ENCODE measurements at places on chromosomes 4 and X.
A peak's percentile ranks its signal among the peaks of the same experiment; 100 is the strongest.

DNA sequence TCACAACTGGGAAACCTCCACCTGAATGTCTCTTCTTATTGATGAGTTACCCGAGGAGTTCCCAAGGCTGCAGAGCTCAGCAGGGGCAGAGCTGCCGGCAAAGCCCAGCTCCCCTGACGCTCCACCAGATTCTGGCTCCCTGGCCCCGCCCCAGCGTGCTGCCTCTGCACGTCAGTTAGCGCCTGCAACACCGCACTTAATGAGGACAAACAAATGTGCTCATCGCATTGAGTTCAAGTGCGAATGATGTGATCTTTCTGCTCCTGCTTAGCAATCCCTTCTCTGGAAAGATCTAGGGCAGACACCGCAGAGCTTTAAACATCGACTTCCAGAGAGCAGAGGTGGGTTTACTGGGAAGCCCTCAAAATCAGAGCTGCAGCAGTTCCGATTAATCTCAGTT, 55.5 kb upstream of the FBXW7 start:
- DNase-seq: no peak

- DNase-seq: no peak
These were observed 3.0 kb upstream of the SLC2A9 start for GRCh38 chr4:10024303-10024702.

- DNase-seq: no peak
These were observed 77.5 kb downstream of the RLIM start for GRCh38 chrX:74536832-74537371.

DNA sequence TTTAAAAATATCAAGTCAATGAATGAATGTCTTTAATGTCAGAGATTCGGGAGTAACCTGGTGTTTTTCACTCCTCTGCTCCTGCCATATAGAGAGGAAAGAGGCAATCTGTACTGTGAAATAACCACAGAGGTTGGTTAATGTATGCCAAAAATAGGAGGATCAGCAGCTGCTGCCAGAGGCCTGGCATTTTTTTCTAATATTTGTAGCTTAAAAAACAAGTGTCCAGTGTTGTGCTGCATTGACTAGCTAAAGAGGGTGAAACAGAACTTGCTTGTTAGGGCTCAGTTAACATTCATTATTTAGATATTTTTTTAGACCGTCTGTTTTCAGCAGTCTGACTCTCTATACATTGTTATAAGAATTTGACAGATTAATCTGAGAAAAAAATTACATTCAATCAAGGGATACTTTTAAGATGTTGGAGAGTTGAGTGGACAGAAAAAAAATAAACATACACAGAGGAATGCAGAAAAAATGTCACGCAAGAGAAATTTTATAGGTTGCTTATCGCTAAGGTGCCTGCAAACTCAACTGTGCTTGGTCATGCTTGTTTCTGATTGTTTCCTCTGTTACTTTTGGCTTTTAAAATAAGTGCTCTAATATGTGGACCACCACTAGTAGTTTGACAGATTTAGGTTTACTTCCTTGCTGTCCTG, 392.3 kb upstream of the GALNT7 start:
- DNase-seq: no peak

- no peak for DNase-seq
These were observed 46.1 kb upstream of the GPR78 start for GRCh38 chr4:8534129-8534528.

GRCh38 chr4:21765810-21766407, 182.7 kb downstream of the KCNIP4 start:
- DNase-seq: no peak

DNA sequence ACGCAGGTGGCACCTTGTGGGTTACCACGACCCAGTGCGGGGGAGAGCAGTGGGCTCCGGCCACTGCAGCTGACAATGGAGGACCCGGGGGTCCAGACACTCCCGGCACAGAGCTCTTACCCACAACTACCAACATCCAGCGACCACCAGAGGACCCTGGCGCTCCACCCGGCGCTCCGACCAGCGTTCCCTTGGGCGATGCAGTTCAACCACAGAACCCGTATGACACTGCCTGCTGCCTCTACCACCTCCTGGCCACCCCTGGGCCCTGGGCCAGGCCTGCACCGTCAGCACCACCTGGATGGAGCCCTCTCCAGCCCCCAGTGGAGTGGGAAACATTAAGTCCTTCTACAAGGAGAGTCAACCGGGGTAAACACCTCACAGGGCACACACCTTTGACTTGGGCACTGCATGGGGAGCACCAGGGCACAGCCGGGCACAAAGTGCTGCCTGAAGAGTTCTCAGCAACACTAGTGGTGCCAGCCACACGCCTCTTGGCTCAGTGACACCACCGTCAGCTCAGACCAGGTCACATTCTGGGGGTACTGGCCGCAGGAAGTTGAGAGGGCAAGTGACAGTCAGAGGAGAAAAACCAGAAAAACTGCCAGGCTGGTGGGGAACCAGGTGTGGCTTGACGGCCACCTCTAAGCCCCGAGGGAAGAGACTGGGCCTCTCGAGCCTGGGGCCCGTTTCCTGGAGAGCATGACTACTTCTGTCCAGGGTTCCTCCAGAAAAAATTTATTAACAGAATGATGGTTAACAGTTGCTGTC, 2.6 kb downstream of the CTBP1 start:
- DNase-seq: no peak

DNA sequence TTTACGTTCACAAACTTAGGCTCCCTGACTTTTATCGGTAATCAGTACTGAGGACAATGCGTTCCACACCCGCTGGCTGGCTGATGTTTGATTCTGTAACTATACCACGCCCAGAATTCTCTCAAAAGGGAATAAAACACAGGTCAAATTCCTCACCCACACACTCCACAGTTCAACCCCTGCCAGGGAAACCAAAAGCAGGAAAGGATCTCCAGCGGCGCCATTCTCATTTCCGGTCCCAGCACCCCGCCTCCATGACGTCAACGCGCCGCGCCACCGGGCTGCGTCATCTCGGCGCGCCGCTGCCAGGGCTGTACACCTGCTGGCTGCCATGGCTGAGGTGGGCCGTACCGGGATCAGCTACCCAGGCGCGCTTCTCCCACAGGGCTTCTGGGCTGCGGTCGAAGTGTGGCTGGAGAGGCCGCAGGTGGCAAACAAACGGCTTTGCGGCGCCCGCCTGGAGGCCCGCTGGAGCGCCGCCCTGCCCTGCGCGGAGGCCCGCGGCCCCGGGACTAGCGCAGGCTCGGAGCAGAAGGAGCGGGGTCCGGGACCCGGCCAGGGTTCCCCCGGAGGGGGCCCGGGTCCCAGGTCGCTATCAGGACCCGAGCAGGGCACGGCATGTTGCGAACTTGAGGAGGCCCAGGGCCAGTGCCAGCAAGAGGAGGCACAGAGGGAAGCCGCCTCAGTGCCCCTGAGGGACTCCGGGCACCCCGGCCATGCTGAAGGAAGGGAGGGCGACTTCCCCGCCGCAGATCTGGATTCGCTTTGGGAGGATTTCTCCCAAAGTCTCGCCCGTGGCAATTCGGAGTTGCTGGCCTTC, at the start of the genes ACOX3 and TRMT44:
Gene ACOX3 (minus strand): TSS at position 232 of the 820 bp plus-strand sequence. CDS start 24,202 bp downstream, outside the sequence.
Gene TRMT44 (plus strand): TSS at position 286 of the 820 bp plus-strand sequence. CDS start 46 bp downstream, at position 332.
- peak; percentile 95 for DNase-seq

DNA sequence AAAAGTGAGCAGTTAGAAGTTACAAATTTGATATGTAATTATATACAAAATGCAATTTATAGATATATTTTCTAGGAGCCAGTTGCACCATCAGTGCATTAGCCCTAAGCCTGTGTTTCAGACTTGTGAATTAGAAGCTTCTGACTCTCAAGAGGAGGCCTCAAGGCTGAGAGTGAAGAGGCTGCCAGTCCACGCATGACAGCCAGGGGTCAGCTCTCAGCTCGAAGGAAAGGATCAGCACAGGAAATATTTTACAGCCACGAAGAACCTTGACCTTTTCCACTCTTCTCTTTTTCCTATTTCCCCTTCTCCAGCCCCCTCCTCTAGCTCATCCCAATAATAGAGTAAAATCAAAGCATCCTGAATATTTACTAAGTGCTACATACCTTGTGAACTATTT, 642.4 kb downstream of the TRIML1 start:
- DNase-seq: no peak

DNA sequence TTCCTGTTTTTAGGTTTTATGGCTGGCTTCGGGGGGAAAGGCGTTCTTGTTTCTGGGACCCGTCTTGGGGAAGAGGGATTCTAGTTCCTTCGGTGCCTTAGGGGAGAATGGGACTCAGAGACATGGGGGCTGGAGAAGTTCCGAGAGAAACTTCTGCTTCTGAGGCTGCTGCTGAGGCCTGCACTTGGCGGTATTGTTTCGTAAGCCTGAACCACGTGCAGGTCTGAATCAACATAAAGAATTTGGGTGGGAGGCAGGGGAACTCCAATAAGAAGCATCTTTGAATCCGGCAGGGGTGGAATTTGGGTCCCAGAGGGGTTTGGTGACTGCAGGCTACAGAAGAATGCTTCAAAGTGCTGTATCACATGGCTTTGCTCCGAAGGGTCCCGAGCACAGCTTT, 15.1 kb downstream of the XG start:
- no peak for DNase-seq

DNA sequence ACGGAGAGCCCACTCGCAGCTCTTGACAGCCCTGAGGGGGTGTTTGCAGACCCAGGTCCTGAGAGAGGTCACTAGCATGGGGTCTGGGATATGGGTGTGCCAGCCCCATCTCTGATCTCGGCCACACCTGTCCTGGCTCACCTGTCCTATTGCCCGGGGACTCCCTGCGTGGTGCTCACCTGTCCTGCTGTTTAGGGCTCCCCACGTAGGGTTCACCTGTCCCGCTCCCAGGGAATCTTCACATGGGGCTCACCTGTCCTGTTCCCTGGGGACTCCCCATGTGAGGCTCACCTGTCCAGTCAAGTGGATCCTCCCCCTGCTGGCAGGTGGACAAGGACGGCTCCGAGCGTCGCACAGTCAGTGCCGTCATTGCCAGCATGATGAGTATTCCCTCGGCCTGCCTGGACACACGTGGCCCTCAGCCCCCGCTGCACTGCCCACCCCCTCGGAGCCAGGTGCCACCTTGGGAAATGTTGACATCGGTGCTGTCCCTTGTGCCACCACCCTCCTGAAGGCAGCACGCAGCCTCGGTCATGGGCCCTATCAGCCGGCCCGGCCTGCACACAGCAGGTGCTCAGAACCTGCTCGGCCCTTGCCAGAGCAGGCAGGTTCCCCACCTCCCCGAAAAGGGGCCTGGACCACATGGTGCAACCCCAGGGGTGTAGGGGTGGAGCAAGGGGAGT, 6.3 kb downstream of the SLC49A3 start:
- DNase-seq: no peak

DNA sequence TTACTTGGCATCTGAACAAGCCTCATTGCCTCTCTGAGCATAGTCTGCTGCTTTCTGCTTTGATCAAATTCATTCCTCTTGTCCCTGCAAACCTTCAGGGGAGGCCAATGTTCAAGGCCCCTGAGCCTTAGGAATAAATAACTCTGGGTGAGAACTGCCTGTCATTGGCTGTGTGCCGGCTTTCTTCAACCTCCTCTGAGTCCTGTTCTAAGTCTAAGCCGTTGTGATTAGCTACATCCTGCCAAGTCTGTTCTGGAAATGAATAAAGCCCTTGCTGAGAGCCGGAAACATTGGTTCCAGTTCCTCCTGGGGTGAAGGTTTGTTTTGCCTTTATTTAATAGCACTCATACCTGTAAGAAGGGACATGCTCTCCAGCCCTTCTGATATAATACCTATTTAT, 13.8 kb downstream of the RNF4 start:
- no peak for DNase-seq

DNA sequence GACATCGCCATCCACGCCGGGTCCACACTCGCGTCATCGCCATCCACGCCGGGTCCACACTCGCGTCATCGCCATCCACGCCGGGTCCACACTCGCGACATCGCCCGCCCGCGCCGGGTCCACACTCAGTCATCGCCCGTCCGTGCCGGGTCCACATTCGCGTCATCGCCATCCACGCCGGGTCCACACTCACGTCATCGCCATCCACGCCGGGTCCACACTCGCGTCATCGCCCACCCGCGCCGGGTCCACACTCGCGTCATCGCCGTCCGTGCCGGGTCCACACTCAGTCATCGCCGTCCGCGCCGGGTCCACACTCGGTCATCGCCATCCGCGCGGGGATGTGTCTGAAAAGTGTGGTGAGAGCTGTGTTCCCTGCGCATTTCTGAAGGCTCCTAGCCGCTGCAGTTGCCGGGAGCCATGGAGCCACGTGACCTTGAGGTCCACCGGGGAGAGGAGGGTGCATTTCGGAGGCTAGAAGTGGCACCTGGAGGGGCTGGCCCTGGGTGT, 17.3 kb downstream of the PCGF3 start:
- DNase-seq: no peak

GRCh38 chr4:8595237-8596087, 2.9 kb downstream of the CPZ start:
- no peak for DNase-seq

Measured in activated effector memory CD4-positive, alpha-beta T cell treated with Interleukin-2 at 50 U/mL for 16 hours (primary cell).